HuH-7 (cell line): ENCODE measurements at places on chromosomes 13 and 19.
A peak's percentile ranks its signal among the peaks of the same experiment; 100 is the strongest.

- no peak for DNase-seq
Observed at GRCh38 chr13:99691552-99691951, 190.3 kb downstream of the TM9SF2 start.

DNA sequence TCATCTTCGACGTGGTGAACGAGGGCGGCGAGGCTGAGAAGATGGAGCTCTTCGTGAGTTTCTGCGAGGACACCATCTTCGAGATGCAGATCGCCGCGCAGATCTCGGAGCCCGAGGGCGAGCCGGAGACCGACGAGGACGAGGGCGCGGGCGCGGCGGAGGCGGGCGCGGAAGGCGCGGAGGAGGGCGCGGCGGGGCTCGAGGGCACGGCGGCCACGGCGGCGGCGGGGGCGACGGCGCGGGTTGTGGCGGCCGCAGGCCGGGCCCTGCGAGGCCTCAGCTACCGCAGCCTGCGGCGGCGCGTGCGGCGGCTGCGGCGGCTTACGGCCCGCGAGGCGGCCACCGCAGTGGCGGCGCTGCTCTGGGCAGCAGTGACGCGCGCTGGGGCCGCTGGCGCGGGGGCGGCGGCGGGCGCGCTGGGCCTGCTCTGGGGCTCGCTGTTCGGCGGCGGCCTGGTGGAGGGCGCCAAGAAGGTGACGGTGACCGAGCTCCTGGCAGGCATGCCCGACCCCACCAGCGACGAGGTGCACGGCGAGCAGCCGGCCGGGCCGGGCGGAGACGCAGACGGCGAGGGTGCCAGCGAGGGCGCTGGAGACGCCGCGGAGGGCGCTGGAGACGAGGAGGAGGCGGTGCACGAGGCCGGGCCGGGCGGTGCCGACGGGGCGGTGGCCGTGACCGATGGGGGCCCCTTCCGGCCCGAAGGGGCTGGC, 52.6 kb downstream of the MAP4K1 start:
- no peak for DNase-seq

DNA sequence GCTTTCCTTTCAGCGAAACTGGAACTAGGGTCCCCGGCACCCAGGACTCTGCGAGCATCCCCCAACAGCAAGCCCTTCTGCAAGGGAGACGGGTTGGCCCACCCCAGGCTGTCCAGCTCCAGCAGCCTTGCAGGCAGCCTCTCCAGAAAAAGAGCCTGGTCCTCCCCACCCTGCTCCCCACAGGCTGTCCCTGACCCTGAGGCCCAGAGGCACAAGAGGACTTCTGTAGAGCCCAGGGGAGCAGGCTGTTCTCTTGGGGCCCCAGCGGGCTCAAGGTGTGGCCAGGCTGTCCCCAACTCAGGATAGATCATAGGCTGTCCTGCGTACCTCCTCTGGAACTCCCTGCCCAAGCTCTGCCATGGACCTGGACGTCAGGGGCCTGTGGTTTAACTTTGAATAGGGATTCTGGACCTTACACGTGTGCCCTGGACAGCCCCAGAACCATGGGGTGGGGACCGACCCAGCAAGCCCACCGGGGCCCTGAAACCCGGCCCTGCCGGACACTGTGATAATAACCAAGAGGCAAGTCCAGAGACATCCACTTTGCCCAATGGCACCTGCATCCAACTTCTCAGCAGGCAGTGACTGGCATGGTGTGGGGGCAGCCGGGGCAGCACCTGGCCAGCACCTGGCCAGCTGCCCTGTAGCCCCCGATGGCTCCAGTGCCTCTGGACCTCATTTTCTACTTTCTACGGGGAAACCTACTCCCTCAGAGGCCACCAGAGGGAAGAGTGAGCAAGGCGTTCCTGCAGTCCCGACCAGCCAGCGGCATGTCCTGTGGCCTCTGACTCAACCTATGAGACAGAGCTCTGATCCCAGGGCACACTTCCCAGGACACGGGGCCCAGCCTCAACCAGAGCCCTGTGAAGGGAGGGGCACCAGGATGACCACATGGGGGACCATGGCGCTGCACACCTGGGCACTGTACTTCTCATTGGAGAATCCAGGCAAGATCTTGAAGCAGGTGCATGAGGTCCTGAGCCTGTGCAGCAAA, 50.9 kb upstream of the TPM4 start:
- DNase-seq, result peak; percentile 77

DNA sequence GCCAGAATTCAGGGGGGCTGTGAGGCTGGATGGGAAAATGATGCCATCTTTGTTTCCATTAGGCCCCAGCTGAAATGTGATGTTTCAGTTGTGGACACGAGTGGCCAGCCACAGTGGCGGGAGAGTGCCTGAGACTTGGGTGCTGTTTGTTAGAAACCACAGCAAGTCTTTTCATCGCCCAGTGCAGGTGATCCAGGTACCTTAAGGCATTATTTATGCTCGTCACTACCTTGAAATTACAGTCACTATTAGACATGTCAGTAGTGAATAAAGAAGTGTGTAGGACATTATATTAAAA, 82.5 kb upstream of the TM9SF2 start:
- DNase-seq, result no peak

- no peak for DNase-seq
Observed at GRCh38 chr19:53880711-53881481, 1.1 kb upstream of the PRKCG start.

- DNase-seq, result no peak
Observed at GRCh38 chr13:45199711-45200110, 1.1 kb downstream of the KCTD4 start.

DNA sequence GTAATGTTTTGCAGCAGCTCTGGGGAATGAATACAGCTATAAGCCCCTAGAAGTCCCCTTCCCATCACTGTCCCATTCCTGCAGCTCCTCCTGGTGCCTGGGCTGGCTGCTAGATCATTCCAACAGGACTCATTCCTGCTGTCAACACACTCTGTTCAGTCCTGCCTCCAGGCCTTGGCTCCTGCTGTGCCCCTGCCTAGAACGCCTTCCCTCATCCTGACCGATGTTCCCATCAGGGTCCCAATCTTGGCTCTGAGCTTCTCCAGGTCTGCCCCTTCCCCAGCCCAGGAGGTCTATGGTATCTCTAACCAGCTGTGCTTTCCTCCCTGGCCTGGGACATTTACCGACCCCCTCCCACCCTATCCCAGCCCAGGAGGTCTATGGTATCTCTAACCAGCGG, 48.1 kb downstream of the FBN3 start:
- DNase-seq, result no peak

DNA sequence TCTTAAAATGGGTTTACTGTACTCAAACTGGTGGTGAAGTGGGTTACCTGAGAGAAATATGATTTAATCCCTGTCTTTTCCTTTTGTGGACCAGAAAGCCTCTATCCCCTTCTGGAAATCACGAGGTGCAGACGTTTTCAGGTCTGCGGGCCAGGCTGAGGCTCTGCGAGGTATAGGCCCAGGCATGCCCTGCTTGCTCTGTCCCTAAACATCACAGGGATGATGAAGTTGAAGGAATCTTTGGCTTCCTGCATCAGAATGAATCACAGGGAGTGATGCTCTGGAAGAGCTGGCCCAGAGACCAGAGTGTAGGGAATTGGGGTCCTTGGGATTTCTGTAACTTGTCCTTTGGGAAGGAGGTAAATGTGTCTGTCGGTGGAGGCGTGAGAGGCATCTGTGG, 18.4 kb upstream of the CHST8 start:
- DNase-seq, result no peak

DNA sequence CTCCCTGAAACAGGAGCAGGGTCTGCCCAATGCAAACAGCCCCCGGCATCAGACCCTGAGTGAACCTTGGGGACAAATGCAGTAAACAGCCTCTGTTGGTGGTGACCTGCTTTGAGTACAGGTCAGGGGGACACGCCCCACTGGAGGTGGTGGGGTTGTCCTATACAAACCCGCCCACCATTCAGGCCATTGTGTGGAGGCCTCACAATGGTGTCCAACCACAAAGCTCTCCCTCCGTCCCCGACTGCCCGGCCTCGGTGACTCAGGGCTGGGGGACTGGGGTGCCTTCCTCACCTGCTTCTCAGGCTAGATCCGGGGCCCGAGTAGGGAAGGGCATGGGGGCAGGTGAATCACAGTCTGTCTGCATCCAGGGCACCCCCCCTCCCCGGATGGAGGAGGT, 1.5 kb downstream of the MUC16 start:
- no peak for DNase-seq

GRCh38 chr13:83798731-83799130, 83.5 kb downstream of the SLITRK1 start:
- no peak for DNase-seq

GRCh38 chr13:24742977-24743376, 21.0 kb upstream of the RNF17 start:
- DNase-seq, result no peak

- DNase-seq, result no peak
Observed at GRCh38 chr13:56953965-56954364, 186.8 kb upstream of the PRR20A start.

- DNase-seq, result no peak
Observed at GRCh38 chr13:109162248-109163036, 533.0 kb downstream of the MYO16 start.
